ENCODE measurements at places on chromosomes 2 and 18. TPM values are rescaled to one million over a fixed set of nuclear protein-coding genes. Genes with fewer than 3 reads are reported as not detected.

The SRBD1 gene
- total RNA-seq = 25.3 TPM

The ACOXL gene
- 6.0 TPM for total RNA-seq

The HOXD13 gene
- total RNA-seq = 4.8 TPM

The GAD1 gene
- total RNA-seq = 4.3 TPM

The GCG gene
- 2.4 TPM for total RNA-seq

- peak; percentile 71 for DNase-seq
Measured at GRCh38 chr2:64607381-64608304, 46.1 kb downstream of the SERTAD2 start.

GRCh38 chr2:1817256-1818051, 73.1 kb upstream of the PXDN start:
- DNase-seq = peak; percentile 94

DNA sequence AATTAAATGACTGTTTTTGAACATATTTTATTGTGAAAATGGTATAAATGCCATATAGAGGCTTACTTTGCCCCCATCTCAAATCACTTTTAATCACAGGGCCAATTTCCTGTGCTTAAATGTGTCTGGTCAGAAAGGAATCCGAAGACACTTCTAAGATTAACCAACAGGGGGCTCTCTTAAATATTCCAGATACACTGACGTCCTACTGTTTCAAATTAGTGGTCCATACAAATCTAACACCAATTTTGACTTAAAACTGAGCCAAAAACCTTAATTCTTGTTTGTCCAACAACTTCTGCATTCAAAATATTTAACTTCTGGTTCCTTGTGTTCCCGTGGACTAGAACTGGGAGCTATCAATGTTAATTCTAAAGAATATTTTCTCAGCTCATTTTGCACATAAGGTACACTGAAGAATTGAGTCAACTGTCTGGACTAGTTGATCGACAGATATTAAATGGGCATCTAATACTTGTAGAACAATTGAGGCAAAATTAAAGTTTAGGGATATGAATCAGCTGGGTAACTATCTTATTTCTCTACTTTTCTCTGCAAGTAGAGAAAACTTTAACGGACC, 557.5 kb downstream of the ARHGAP15 start:
- no peak for DNase-seq

- no peak for DNase-seq
Measured at GRCh38 chr18:76932026-76932819, 109.9 kb downstream of the ZNF236 start.
